H7 (cell line): ENCODE measurements at places on chromosomes 4 and X. TPM values are rescaled to one million over a fixed set of nuclear protein-coding genes. Genes with fewer than 3 reads are reported as not detected.
A peak's percentile ranks its signal among the peaks of the same experiment; 100 is the strongest.

Gene PROM1
- 42.3 and 53.4 TPM in 2 replicates for total RNA-seq

Gene TLL1
- total RNA-seq, result 0.31 and 1.1 TPM in 2 replicates

Gene BMP3
- total RNA-seq, result 0.07 and 0.10 TPM in 2 replicates

DNA sequence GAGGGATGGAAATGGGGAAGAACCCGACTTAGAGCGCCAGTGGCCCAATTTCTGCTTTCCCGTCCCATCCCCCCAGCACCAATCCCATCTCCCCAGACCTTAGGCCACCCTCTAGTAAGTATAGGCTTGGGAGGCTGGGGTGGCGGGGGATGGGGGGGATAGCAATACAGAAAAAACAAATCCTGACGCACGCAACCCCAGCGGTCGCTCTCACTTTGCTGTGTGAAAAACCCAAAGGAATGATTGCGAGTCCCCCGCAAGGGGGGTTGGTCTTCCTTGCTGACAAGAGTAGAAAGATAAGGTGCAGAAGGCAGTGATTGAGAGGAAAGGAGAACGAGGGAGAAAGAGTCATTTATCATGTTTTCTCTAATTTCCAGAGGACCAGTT is 863 bp downstream of the CPE start:
- DNase-seq, result peak; percentile 53

GRCh38 chr4:173235050-173235449 is 66.4 kb downstream of the GALNT7 start:
- no peak for DNase-seq

DNA sequence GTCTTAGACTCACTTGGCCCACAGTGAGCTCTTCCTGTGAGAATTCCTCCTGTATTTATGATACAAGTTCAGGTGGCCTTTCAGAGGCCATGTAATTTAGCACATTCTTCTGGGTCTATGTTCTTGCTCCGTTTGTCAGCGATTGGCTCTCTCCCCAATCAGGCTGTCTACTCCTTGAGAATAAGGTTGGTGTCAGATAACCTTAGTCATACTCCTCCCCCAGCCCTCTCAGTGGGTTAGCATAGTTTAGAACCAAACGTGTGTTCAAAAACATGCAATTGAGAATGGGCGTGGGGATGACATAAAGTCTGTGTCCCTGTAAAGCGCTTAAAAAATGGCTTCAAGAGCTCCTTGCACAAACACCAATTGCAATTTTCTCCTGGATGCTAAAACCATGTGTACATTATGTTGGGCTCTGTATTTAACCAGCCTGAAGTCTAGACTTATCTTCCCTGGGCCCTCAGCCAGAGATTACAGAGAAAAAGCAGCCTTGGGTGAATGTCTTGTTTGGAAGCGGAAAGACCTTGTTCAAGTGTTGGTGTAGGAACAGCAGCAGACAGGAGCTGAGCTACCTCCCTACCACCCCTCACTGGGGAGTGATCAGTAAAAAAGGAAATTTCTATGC is 9.9 kb upstream of the CT47C1 start:
- no peak for DNase-seq

DNA sequence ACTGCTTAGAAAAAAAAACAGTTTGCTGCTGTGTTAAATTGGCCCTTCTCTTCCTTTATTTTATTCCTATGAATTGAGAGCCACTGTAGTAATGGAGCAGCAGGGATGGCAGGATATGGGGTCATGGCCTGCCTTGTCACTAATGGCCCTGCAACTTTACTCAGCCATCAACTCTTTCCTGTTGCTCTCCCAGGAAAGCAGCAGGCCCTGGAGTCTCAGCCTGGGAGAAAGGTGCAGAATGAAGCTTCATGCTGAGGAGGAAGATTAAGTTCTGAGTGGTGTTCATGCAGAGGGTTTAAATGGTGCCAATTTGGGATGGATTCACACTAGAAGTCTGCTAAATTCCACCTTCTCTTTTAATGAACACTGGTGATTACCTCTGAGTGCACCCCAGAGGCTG is 285.6 kb downstream of the GPAT3 start:
- DNase-seq, result no peak

DNA sequence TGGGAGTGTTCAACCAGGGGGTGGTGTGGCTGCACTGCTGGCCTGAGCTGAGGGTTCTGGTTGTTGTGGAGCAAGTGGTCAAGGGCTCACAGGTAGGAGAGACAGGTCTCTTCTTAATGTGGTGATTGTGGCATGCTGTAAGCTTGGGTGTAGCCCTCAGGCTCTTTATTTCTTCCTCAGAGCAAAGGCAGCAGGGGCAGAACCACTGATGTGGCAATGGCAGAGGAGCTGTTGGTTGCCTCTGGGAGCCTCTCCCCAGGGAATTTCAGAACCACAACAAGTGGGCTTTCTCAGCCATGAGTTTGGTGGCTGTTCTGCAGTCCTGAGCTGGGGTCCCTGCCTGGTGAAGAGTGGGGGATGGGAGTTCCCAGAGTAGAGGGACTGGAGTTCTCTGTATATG is 1017.2 kb downstream of the SH3BGRL start:
- DNase-seq, result no peak
